ENCODE measurements at places on chromosomes 11 and 22.

GRCh38 chr11:26936109-26936508, 57.8 kb upstream of the FIBIN start:
- H3K36me3 ChIP-seq: peaks cover 3% of the 10 kb centered on the region
- no peaks in the 10 kb centered on the region for H3K27me3 ChIP-seq

- H3K27ac ChIP-seq: peak overlapping the region; percentile 87
- peak overlapping the region; percentile 49 for H3K4me3 ChIP-seq
- H3K4me1 ChIP-seq: peaks cover 68% of the 10 kb centered on the region
- DNase-seq: no peak
- no peaks in the 10 kb centered on the region for H3K27me3 ChIP-seq
- H3K36me3 ChIP-seq: peaks cover 91% of the 10 kb centered on the region
Observed at GRCh38 chr11:36398231-36398953, 102.3 kb downstream of the PRR5L start.

DNA sequence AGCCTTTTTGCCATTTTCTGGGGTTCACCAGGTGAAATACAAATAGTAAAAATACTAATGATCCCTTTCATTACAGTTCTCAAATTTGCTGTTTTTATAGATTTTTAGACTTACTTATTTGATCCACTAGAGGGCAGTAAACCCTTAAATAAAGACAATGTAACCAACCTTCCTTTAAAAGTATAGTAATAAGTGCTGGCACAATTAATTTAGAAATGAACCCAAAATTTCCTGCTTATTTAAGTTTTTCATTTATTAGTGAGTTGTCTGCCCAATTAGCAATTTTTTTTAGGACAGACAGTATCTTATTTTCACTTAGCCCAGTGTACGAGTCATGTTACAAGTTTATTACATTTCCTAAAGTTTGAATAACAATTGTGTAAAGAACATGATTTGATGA, 4.7 kb downstream of the DDIAS start:
- no peak for DNase-seq
- H3K27ac ChIP-seq: no peak overlapping the region
- H3K36me3 ChIP-seq: peaks cover 7% of the 10 kb centered on the region
- no peaks in the 10 kb centered on the region for H3K27me3 ChIP-seq

- no peaks in the 10 kb centered on the region for H3K4me1 ChIP-seq
- H3K27ac ChIP-seq: no peak overlapping the region
- no peak overlapping the region for H3K4me3 ChIP-seq
- no peaks in the 10 kb centered on the region for H3K27me3 ChIP-seq
Observed at GRCh38 chr11:134292661-134293060, 16.5 kb downstream of the GLB1L3 start.

DNA sequence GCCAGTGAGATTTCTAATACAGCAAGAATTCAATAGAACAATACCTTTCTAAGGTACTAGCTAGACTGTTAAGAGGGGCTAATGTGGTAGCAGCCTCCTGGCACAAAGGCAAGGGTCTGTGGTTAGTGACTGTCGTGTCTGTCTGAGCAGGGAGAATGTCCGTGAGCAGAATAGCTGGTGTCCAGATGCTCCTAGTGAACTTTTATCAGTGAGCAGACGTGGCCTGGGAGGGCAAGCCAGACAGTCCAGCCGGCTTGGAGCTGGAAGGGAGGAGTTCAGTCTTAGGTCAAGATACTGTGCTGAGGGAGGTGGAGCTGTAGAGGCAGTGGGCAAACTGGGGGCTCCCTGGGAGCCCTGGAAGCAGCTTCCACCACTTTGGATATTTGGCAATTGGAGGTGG, 138.6 kb downstream of the TEAD1 start:
- H3K4me3 ChIP-seq: no peak overlapping the region
- peaks cover 4% of the 10 kb centered on the region for H3K36me3 ChIP-seq
- H3K4me1 ChIP-seq: no peaks in the 10 kb centered on the region
- peaks cover 58% of the 10 kb centered on the region for H3K27me3 ChIP-seq

DNA sequence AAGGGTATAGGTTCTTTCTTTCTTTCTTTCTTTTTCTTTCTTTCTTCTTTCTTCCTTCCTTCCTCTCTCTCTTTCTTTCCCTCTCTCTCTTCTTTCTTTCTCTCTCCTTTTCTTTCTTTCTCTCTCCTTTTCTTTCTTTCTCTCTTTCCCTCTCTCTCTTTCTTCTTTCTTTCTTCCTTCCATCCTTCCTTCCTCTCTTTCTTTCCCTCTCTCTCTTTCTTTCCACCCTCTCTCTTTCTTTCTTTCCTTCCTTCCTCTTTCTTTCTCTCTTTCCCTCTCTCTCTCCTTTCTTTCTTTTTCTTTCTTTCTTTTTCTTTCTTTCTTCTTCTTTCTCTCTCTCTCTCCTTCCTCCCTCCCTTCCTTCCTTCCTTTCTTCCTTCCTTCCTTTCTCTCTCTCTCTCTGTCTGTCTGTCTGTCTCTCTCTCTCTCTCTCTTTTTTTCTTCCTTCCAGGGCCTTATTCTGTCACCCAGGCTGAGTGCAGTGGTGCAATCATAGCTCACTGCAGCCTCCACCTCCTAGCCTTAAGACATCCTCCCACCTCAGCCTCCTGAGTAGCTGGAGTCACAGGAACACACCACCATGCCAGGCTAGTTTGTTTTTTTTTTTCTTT, 26.8 kb downstream of the LIF start:
- peaks cover 4% of the 10 kb centered on the region for H3K36me3 ChIP-seq
- peaks cover 54% of the 10 kb centered on the region for H3K4me1 ChIP-seq
- H3K4me3 ChIP-seq: peak overlapping the region; percentile 70
- DNase-seq: no peak
- H3K27me3 ChIP-seq: no peaks in the 10 kb centered on the region

- H3K4me3 ChIP-seq: no peak overlapping the region
- peaks cover 7% of the 10 kb centered on the region for H3K27me3 ChIP-seq
Observed at GRCh38 chr11:4654635-4655369, 11.0 kb downstream of the OR51E1 start.

DNA sequence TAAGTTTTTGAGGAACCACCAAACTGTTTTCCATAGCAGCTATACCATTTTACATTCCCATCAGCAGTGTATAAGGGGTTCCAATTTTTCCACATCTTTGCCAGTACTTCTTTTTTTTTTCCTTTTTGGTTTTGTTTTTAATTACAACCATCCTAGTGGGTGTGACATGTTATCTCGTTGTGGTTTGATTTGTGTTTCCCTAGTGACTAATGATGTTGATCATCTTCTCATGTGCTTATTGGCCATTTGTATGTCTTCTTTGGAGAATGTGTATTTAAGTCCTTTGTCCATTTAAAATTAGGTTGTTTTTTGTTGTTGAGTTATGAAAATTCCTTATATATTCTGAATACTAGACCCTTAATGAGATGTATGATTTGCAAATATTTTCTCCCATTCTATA, 59.3 kb downstream of the STIM1 start:
- H3K4me3 ChIP-seq: peak overlapping the region; percentile 29
- H3K27me3 ChIP-seq: no peaks in the 10 kb centered on the region
- peaks cover 7% of the 10 kb centered on the region for H3K36me3 ChIP-seq

DNA sequence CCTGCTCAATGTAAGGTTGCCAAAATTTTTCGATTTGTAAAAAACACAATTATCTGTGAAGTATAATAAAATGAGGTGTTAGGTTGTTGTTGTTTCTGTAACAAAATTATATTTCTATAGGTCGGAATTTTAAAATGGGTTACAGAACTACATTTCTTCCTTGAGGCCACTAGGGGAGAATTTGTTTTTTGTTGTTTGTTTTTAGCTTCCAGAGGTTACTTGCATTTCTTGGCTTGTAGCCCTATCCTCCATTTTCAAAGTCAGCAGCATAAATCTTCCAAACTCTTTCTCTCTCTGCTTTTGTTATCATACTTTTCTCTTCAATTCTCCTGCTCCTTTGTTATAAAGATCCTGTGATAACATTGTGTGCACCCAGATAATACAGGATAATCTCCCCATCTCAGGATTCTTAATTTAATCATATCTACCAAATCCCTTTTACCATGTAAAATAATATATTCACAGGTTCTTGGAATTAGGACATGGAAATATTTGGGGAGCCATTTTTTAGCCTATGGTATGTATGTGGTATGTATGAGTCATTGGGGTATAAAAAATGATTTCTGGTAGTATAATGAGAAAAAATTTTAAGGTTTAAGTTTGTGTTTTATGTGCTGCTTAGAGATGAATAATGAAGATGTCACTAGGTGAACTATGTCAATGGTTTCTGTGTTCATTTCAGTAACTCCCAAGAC, 9.4 kb upstream of the PATL1 start:
- no peak for DNase-seq
- no peak overlapping the region for H3K4me3 ChIP-seq
- H3K4me1 ChIP-seq: no peaks in the 10 kb centered on the region
- H3K36me3 ChIP-seq: no peaks in the 10 kb centered on the region
- H3K27ac ChIP-seq: no peak overlapping the region

- H3K36me3 ChIP-seq: peaks cover 73% of the 10 kb centered on the region
- DNase-seq: no peak
- no peaks in the 10 kb centered on the region for H3K4me1 ChIP-seq
- no peaks in the 10 kb centered on the region for H3K27me3 ChIP-seq
- no peak overlapping the region for H3K27ac ChIP-seq
Observed at GRCh38 chr11:108101090-108101775, 20.1 kb upstream of the ACAT1 start.

DNA sequence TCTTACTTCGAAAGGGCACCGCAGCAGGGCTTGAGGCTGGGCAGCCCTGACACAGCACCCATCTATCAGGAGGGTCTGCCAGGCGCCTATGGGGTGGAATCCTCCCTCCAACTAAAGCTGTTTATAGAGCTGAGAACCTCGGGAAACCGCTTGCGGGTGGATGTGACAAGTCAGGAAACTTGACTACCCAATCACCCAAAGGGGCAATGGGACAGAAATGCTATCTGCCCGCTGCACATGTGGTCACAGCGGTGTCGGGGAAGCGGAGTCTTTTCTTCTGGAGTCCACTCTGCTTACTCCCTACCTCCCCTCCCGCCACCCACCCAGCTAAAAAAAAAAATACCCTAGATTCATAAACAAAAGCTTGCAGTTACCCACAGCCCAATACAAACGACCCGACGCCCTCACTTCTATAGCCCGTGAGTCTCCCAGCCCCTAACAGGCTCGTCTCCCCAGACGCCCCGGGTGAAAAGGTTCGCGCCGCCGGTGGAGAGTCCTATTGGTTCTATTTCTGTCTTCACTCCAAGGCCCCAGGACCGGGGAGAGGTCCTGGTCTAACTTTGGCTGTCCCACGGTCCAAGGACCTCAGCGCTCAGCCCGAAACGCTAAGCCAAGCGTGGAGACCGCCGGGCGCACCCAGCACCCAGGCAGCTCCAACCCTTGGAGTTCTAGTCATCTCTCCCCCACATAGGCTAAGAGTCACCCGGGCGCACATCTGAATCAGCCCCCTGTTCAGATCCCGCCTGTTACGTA, 1.4 kb downstream of the TRPC6 start:
- H3K4me1 ChIP-seq: no peaks in the 10 kb centered on the region
- DNase-seq: no peak
- peaks cover 9% of the 10 kb centered on the region for H3K27me3 ChIP-seq
- H3K36me3 ChIP-seq: no peaks in the 10 kb centered on the region
- H3K27ac ChIP-seq: no peak overlapping the region

- H3K4me1 ChIP-seq: no peaks in the 10 kb centered on the region
- DNase-seq: no peak
- peaks cover 3% of the 10 kb centered on the region for H3K36me3 ChIP-seq
- H3K4me3 ChIP-seq: no peak overlapping the region
- H3K27me3 ChIP-seq: peaks cover 51% of the 10 kb centered on the region
Observed at GRCh38 chr22:44926124-44926475, 83.7 kb downstream of the PHF21B start.
